ENCODE measurements at places on chromosomes 12 and 14. TPM values are rescaled to one million over a fixed set of nuclear protein-coding genes. Genes with fewer than 3 reads are reported as not detected.

GRCh38 chr12:101764051-101764792 lies 25.0 kb upstream of the SYCP3 start:
- DNase-seq: no peak

The WNT1 gene
- total RNA-seq: 2.0 TPM

- DNase-seq: no peak
Observed at GRCh38 chr14:64468451-64468850, 3.2 kb downstream of the AKAP5 start.

The OASL gene
- 48.6 TPM for total RNA-seq

GRCh38 chr12:98821232-98821631 lies 176.1 kb downstream of the APAF1 start:
- no peak for DNase-seq

All from activated naive CD8-positive, alpha-beta T cell treated with anti-CD3 and anti-CD28 coated beads, Interleukin-2, amount 10 ng/mL, durations not matched to agents 7 days and 5 days (primary cell).